Stimulated activated CD4-positive, alpha-beta T cell treated with anti-CD3 and anti-CD28 coated beads, Interleukin-1b, Interleukin-23, amount 100 ng/mL, for 1 hour (primary cell): ENCODE measurements at places on chromosomes 3 and 15.

GRCh38 chr15:56736881-56737707 lies 3.8 kb upstream of the ZNF280D start:
- no peak for DNase-seq

GRCh38 chr3:39067286-39067685 lies 15.5 kb downstream of the WDR48 start:
- DNase-seq, result no peak

DNA sequence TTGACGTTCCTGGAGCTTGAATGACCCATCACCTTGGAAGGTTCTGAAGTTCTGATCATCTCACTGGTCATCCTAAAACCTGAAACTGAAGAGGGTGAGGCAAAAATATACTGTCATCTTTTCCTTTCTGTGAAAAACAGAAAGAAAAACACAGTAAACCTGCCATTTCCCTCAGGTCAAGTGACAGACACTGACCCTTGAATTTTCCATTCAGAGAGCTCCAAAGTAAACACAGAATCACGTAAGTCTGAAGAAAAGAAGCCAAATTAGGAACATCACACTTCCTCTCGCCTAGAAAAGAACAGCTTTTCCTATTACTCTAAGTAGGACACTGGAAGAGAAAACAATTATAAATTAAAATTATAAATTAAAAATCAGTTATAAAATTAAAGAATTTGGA lies 78.7 kb upstream of the TGFBR2 start:
- DNase-seq, result no peak

GRCh38 chr3:35721628-35722027 lies 82.3 kb downstream of the ARPP21 start:
- DNase-seq, result no peak

- no peak for DNase-seq
These were observed 103.1 kb upstream of the UNC13C start for GRCh38 chr15:53875139-53875538.
